SJSA1 (cell line): ENCODE measurements at places on chromosomes 5 and 9. TPM values are rescaled to one million over a fixed set of nuclear protein-coding genes. Genes with fewer than 3 reads are reported as not detected.

Gene LHX3
- total RNA-seq: not detected in 2 replicates

GRCh38 chr9:128771094-128771721, 519 bp downstream of the ZER1 start:
- DNase-seq: no peak
- peak overlapping the region; percentile 69 for H3K4me3 ChIP-seq
- peaks cover 16% of the 10 kb centered on the region for H3K4me1 ChIP-seq
- peaks cover 4% of the 10 kb centered on the region; the same call in 1 of the 2 replicates for H3K36me3 ChIP-seq
- no peaks in the 10 kb centered on the region for H3K27me3 ChIP-seq

Gene EDIL3
- 290 and 465 TPM in 2 replicates for total RNA-seq

DNA sequence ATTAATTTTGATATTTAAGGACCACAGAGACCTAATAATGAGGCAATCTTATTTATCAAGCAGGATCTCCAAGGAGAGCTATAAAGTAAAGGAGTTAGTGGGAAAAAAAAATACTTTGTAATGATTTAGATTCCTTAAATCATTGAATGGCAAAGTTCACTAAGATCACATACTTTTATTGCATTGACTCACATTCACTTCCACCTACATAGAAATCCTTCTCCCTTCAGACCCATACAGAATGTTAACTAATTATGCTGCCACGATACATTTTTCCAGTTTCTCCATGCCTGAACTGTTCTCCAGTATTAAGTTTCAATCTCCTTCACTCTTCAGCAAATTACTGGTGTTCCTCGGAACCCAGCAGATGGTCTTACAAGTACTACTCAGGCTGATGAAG, 388.7 kb downstream of the EFNA5 start:
- no peak for DNase-seq

- no peaks in the 10 kb centered on the region for H3K36me3 ChIP-seq
- DNase-seq: no peak
- no peak overlapping the region for H3K27ac ChIP-seq
Measured at GRCh38 chr5:38403877-38404635, 145.7 kb downstream of the EGFLAM start.

Gene NUTM2F
- total RNA-seq: not detected in 2 replicates

DNA sequence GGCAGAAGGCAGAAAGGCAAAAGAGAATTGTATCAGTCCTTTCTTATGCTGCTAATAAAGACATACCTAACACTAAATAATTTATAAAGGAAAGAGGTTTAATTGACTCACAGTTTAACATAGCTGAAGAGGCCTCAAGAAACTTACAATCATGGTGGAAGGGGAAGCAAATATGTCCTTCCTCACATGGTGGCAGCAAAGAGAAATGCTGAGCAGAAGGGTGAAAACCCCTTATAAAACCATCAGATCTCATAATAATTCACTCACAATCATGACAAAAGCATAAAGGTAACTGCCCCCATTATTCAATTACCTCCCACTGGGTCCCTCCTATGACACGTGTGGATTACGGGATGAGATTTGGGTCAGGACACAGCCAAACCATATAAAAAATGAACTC, 312.5 kb upstream of the PTGER4 start:
- no peaks in the 10 kb centered on the region for H3K36me3 ChIP-seq
- H3K4me3 ChIP-seq: no peak overlapping the region
- no peaks in the 10 kb centered on the region for H3K27me3 ChIP-seq
- no peaks in the 10 kb centered on the region for H3K4me1 ChIP-seq

- H3K4me3 ChIP-seq: peak overlapping the region; percentile 90
- peak; percentile 77 for DNase-seq
- H3K4me1 ChIP-seq: peaks cover 31% of the 10 kb centered on the region
- H3K27ac ChIP-seq: peak overlapping the region; percentile 72
- peaks cover 38% of the 10 kb centered on the region for H3K36me3 ChIP-seq
- no peaks in the 10 kb centered on the region for H3K27me3 ChIP-seq
Measured at GRCh38 chr5:61332851-61333320, 828 bp downstream of the ZSWIM6 start.

- no peaks in the 10 kb centered on the region for H3K27me3 ChIP-seq
- H3K4me1 ChIP-seq: no peaks in the 10 kb centered on the region
- H3K27ac ChIP-seq: no peak overlapping the region
- H3K4me3 ChIP-seq: no peak overlapping the region
Measured at GRCh38 chr9:13383855-13384254, 104.4 kb upstream of the MPDZ start.

GRCh38 chr5:178389796-178390195, 157.2 kb upstream of the PHYKPL start:
- H3K27ac ChIP-seq: no peak overlapping the region
- no peak overlapping the region for H3K4me3 ChIP-seq
- H3K36me3 ChIP-seq: no peaks in the 10 kb centered on the region
- no peak for DNase-seq

DNA sequence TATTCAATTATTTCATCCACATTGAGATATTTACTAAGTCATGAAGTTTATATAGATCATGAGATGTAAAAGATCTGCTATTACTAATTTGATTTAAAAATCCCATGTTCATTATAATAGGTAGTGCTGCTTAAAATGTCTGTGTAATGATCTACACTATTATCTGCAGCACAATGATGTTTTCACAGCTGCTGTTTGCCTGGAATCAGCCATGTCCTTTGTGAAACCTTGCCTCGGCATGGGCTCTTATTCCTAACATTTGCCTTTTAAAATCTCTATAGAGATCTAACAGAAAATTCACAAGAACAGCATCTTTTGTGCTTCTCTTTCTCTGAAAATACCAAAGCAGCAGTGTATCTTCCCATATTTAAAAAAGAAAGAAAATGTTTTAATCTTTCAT, 444.6 kb downstream of the PTPRD start:
- no peak overlapping the region for H3K4me3 ChIP-seq
- H3K36me3 ChIP-seq: no peaks in the 10 kb centered on the region
- DNase-seq: no peak
- no peaks in the 10 kb centered on the region for H3K4me1 ChIP-seq
- H3K27ac ChIP-seq: no peak overlapping the region
- H3K27me3 ChIP-seq: no peaks in the 10 kb centered on the region

Gene CACNA1B
- total RNA-seq: 0.03 TPM in 1 of 2 replicates, not detected in the other

GRCh38 chr5:6410421-6410820, 32.1 kb upstream of the MED10 start:
- H3K27ac ChIP-seq: no peak overlapping the region
- peaks cover 7% of the 10 kb centered on the region; the same call in 1 of the 2 replicates for H3K27me3 ChIP-seq
- no peak overlapping the region for H3K4me3 ChIP-seq
- no peaks in the 10 kb centered on the region for H3K4me1 ChIP-seq

Gene FBXL7
- total RNA-seq: 10.4 and 14.6 TPM in 2 replicates

Gene INSL4
- total RNA-seq: 0.81 TPM in 1 of 2 replicates, not detected in the other

DNA sequence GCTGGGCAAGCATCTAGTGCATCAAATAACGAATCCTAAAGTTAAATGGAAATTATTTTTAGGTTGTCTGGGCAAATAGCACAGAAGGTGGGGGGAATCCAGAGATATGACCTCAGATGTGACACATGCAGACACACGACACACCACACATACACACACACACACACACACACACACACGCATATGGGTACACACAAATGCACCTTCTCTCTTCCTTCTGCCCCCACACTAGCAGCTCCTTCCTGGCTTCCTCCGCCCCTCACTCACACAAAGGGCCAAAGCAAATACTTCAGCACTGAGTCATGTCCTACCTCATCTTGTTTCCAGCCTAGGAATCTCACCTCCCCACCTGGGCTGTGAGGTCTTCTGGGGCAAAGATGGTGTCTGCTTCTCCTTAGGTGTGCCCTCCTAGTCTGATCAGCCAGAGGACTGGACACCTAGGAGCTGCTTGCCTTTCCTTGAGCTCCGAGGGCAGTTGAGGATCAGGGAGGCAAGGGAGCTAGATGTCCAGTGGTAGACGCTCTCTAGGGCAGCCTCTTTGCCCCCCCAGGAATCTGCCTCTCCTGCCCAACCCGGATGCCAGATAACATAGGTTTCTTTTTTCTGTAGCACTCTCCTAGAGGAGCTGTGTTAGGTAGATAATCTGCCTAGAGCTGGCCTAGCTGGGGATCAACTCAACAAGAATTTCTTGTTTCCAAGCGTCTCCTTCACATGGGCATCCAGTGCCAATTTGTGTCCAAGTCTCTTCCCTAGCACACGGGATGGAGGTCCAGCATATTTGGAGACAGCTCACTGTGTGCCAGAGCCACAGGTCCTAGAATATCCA, 14.3 kb upstream of the JADE2 start:
- H3K36me3 ChIP-seq: no peaks in the 10 kb centered on the region
- peak; percentile 73 for DNase-seq
- peak overlapping the region; percentile 17; the same call in 1 of the 2 replicates for H3K27ac ChIP-seq
- H3K4me1 ChIP-seq: peaks cover 52% of the 10 kb centered on the region
- H3K4me3 ChIP-seq: no peak overlapping the region
- no peaks in the 10 kb centered on the region for H3K27me3 ChIP-seq

DNA sequence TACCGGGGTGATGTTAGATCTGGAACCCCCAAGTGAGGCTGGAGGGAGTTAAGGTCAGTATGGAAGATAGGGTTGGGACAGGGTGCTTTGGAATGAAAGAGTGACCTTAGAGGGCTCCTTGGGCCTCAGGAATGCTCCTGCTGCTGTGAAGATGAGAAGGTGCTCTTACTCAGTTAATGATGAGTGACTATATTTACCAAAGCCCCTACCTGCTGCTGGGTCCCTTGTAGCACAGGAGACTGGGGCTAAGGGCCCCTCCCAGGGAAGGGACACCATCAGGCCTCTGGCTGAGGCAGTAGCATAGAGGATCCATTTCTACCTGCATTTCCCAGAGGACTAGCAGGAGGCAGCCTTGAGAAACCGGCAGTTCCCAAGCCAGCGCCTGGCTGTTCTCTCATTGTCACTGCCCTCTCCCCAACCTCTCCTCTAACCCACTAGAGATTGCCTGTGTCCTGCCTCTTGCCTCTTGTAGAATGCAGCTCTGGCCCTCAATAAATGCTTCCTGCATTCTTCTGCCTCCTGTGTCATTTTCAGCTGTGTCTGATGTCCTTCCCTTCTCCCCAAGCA, 2.3 kb upstream of the MYOZ3 start:
- H3K27ac ChIP-seq: no peak overlapping the region
- no peak overlapping the region for H3K4me3 ChIP-seq
- no peaks in the 10 kb centered on the region for H3K27me3 ChIP-seq
- H3K36me3 ChIP-seq: peaks cover 5% of the 10 kb centered on the region

Gene OR13C5
- total RNA-seq: not detected in 2 replicates

DNA sequence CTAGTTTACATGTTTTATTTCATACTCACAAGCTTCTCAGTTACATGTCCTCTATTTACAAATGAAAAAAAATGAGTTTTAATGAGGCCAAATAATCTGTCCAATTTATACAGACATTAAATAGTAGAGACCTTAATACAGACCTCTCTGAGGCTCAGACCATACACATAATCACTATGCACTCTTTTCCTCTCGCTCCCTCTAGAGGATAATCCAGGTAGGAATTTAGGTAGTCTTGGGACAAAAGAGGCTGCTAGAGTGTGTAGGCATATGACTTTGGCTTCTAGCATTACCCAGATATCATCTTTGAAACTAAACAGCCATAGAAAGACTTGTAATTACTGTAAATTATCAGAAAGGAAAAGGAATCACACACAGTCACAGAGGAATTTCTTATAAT, 444.7 kb downstream of the HINT1 start:
- no peaks in the 10 kb centered on the region for H3K36me3 ChIP-seq
- H3K4me1 ChIP-seq: no peaks in the 10 kb centered on the region
- no peak overlapping the region for H3K27ac ChIP-seq
- DNase-seq: peak; percentile 41
- no peaks in the 10 kb centered on the region for H3K27me3 ChIP-seq

- peaks cover 16% of the 10 kb centered on the region for H3K4me1 ChIP-seq
- H3K36me3 ChIP-seq: no peaks in the 10 kb centered on the region
- no peak for DNase-seq
- no peak overlapping the region for H3K27ac ChIP-seq
- H3K4me3 ChIP-seq: no peak overlapping the region
Measured at GRCh38 chr5:135964670-135965320, 10.0 kb upstream of the LECT2 start.

Gene MARCOL
- total RNA-seq: not detected in 2 replicates

DNA sequence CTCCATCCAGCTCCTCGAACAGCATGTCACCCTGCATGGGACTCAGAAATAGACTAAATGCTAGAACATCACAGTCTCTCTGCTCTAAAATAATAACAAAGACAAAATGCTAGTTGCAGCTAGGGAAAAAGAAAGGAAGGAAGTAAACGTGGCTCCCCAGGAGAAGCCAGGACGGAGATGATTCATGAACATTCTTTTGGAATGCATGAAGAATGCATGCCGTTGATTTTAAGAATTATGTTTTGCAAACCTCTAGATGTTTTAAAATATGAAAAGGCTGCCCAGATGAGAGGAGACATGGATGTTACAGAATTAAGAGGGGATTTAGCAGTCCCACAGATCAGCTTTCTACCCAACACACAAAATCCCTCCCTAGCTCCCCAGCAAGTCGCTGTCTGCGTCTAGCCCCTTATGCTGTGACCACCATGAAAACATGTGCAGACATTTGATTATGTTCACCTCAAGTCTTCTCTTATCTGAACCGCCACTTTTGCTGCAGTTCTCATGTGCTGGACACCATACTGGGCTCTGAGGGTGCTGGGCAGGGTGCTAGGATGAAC, 139.4 kb upstream of the LMX1B start:
- no peaks in the 10 kb centered on the region for H3K36me3 ChIP-seq
- DNase-seq: peak; percentile 37
- H3K27ac ChIP-seq: peak overlapping the region; percentile 96
- peaks cover 34% of the 10 kb centered on the region for H3K4me1 ChIP-seq

DNA sequence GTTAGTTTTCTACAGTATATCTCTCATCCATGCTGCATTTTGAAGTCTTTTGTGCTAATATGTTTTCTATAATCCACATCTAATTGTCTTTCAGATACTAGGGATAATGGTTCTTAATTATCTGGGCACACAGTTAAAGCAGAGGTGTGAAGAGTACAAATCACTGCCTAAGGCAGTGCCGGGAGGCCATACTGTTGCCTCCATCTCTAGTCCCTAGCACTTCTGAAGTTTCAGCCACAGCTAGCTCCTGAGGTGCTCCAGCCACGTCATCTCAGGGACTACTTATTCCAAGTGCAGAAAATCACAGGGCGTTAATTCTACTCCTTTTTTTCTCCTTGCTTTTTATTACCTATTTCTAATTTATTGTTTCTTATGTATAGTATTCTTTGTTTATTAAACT, 760.0 kb upstream of the FAM174A start:
- no peak overlapping the region for H3K4me3 ChIP-seq
- no peaks in the 10 kb centered on the region for H3K36me3 ChIP-seq
- no peaks in the 10 kb centered on the region for H3K27me3 ChIP-seq

Gene WWC1
- total RNA-seq: 13.2 and 21.3 TPM in 2 replicates
